NAMALWA (cell line): ENCODE measurements at places on chromosomes 2 and 18.

DNA sequence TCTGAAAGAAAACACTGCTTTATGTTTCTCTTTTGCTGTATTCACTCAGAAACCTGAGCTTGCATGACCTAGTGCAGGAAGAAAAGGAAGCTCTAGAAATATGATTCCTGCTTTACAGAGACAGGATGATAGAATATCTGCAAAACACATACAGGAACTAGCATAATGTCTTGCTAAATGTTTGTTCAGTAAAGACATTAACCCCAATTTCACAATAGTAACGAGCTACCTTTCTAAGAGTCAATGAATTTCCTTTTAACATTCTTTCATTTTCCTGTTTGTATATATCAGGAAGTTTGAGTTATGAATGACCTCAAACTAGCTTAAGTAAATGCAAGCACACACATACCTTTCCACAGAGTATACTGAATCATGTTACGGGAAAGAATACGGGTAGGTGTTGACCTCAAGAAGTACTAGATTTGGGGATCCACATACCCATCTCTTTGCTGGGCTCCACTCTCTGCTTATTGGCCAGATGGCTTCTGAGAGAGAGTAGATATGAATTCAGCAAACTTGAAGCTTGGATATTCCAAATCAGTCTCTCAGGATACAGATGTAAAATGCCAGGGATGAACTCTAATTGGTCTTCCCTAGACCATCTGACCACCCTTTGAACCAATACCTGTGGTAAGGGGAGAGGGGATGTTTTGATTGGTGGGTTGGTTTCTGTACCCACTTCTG, 18.2 kb upstream of the ACSL3 start:
- no peak for DNase-seq

GRCh38 chr2:29583104-29583503, 338.3 kb downstream of the ALK start:
- DNase-seq, result no peak

- DNase-seq, result no peak
Measured at GRCh38 chr2:156648522-156648921, 212.3 kb downstream of the GPD2 start.

DNA sequence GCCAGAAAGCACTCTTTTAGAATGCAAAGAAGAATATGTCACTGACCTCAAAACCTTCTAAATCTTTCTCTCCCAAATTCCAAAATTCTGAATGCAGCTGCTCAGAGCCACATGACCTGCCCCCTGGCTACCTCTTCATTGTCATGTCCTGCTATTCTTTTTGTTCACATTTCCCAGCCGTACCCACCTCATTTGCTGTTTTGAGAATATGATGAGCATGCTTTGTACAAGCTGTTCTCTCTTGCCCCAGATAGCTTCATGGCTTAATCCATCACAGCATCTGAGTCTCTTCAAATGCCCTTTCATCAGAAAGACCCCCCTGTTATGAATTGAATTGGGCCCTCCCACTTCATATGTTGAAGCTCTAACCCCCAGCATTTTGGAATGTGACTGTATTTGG, 214.3 kb downstream of the KCNS3 start:
- DNase-seq, result no peak

GRCh38 chr2:188776634-188777033, 197.5 kb upstream of the COL3A1 start:
- DNase-seq, result no peak
